ENCODE measurements at places on chromosomes 6 and 20. TPM values are rescaled to one million over a fixed set of nuclear protein-coding genes. Genes with fewer than 3 reads are reported as not detected.

- no peak for DNase-seq
Measured at GRCh38 chr20:45782890-45783289, 8.8 kb downstream of the WFDC3 start.

The SSTR4 gene
- polyA plus RNA-seq = not detected

The CYP39A1 gene
- 7.9 TPM for polyA plus RNA-seq

DNA sequence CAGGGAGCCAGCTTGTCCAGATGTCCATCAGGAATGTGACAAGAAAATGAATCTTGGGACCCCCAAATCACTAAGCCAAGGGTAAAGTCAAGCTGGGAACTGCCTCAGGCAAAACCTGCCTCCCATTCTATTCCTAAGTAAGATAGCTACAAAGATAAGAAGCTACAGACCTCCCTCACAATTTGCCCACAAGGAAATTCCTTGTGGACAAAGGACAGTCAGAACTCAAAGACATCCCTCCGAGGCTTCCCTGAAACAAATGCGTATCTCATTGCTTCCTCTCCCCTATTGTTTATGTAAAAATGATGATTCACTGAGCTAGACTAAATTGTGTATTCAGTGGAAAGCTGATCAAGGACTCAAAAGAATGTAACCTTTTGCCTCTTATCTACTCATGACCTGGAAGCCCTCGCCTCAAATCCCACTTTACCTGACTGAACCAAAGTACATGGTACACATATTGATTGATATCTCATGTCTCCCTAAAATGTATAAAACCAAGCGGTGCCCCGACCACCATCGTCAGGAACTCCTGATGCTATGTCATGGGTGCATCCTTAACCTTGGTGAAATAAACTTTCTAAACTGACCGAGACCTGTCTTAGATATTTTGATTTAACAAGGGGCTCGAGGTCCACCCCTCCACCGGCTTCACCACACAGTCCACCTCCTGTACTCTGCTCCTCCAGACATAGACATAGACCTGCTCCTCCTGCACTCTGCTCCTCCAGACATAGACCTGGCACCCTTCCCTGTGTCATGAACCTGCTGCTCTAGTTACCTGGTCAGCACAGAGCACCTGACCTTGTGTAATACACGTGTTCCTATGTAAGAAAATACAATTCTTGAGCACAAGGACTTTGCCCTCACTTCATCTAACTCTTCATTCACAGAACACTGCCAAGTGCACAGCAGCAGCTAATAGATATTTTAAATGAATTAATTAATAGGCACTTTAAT, 81.4 kb downstream of the WDR27 start:
- no peak for DNase-seq

DNA sequence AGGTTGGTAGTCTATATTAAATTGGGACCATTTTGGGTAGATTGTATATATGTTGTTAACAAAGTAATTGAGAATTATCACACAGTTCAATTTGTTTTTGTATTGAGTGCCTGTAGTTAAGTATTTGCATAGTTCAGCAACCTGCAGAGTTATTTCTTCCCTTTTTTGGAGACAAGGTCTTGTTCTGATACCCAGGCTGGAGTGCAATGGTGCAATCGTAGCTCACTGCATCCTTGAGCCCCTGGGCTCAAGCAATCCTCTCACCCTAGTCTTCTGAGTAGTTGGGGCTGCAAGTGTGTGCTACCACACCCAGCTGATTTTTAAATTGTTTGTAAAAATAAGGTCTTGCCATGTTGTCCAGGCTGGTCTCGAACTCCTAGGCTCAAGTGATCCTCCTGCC, 250.5 kb downstream of the UTRN start:
- DNase-seq = no peak

DNA sequence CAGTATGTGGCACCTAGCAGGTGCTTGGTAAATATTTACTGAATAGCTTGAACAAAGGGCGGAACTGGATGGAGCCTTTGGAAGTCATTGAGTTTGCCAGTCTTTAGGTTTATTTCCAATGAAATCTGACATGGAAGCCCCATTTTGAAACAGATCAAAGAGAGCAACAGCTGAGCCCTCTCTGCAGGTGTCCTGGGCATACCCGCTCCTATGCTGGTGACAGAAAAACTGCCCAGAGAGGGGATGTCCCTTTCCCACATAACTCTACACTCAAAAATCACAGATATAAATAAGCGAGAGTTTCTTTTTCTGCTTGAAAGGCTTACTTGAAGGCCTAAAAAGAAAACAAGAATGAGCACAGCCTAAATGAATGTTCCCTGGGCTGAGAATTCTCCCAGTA, 53.0 kb upstream of the RALY start:
- DNase-seq = no peak

GRCh38 chr6:63348836-63349235, 29.1 kb upstream of the LGSN start:
- DNase-seq = no peak

DNA sequence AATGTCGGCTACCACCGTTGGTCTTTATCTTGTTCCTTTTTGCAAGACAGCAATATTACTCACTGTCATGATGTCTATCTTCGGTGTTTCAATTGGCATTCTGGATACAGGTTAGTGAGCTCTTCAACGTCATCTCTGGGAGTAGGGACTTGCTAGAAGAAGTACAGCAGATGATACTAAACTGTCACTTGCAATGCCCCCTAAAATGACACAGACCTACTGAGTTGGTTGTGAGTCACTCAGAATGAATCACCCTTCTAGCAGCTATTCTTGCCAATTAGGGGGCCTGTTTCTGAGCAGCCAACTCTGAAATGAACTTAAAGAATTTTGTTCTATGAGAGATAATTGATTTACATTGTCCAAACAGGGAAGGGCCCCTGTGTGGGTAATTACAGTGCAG, 176.5 kb downstream of the SLC16A10 start:
- DNase-seq = no peak

The B3GALT4 gene
- polyA plus RNA-seq = 4.0 TPM

The CTAGE9 gene
- polyA plus RNA-seq = not detected

DNA sequence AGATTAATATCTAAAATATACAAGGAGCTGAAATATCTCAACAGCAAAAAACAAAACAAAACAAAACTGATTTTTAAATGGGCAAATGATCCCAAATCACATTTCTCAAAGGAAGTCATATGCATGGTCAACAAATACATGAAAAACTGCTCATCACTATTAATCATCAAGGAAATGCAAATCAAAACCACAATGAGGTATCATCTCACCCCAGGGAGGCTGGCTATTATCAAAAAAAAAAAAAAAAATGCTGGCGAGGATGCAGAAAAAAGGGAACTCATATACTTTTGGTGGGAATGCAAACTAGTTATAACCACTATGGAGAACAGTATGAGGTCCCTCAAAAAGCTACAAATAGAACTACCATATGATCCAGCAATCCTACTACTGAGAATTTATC, 34.6 kb downstream of the REPS1 start:
- DNase-seq = no peak

The TGIF2 gene
- 59.1 TPM for polyA plus RNA-seq

DNA sequence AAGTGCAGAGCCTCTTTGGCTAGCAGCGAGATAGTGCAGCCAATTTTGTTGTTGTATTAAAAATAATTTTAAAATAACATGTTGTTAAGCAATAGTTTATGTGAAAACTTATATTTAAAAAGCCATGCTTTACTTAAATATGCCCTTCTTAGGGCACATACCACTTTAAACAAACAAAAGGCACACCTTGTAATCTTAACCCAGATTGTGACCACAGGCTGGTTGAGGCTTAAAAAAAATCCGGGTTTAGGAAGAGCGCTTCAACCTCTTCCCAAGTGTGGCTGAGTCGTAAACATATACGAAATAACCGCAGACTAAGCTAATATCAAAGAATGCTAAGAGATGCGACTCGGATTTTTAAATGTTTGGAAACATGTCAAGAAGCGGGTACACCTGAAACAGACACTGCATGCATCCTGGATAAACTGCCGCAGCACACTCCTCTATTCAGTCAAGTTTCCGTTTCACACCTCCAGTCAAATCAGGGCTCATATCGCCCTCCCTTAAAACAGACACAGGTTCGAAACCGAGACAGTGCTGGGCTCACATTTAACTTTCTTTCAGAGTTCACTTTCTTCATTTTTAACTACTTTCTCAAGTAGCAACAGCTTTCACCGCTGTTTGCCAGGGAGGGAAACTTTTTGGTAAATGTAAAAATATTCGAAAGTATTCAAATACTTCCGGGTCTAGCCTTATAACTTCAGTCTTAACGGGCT, 1.5 kb downstream of the DEK start:
- no peak for DNase-seq

GRCh38 chr6:12818324-12818723, 101.8 kb downstream of the PHACTR1 start:
- no peak for DNase-seq

DNA sequence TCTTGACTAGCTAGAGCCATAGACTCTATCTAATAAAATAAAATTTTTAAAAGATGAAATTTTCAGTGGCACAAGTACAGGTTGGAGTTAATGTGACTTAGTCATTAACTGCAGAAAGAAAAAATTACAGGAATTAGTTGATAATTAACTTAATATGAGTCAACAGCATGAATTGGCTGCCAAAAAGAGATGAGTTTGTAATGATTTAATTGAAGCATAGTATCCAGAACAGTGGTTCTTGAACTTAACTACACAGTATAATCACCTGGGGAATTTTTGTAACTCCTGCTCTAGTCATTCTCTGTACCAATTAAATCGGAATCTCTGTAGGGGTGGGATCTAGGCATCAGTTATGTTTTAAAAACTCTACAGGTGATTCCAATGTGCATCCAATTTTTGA, 46.3 kb upstream of the HMGN3 start:
- no peak for DNase-seq

DNA sequence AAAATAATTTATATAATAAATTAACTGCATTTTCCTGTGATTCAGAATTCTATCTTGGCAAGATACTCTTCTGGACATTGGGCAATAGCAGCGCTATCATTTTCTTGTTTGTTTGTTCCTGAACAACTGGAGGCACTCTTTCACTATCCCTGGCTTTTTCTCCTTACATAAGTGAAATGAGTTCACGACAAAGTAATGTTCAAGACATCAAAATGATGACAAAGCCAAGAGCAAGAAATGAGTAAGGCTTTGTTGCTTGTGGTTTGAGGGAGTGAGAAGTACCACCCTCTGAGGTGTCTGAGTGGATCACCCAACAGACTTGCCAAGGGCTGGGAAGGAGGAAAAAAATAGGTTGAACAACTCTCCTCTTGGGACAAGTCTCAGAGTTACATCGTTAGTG, 466.6 kb upstream of the JAG1 start:
- no peak for DNase-seq

The IL22RA2 gene
- polyA plus RNA-seq = not detected

DNA sequence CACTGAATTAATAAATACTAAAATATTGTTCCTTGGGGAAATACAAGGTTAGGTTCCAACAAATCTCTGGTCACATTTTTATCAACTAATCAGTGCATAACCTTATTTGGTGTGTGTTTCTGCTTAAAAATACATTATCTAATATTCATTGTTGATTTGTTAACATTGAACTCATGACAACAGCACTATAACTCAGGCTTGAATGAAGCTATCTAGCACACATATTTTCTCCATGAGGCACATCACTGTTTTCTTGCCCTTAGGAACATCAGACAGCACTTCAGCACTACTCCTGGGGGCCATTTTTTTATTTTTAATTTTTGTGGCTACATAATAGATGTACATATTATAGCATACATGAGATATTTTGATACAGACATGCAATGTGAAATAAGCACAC, 277.2 kb upstream of the NT5E start:
- no peak for DNase-seq

DNA sequence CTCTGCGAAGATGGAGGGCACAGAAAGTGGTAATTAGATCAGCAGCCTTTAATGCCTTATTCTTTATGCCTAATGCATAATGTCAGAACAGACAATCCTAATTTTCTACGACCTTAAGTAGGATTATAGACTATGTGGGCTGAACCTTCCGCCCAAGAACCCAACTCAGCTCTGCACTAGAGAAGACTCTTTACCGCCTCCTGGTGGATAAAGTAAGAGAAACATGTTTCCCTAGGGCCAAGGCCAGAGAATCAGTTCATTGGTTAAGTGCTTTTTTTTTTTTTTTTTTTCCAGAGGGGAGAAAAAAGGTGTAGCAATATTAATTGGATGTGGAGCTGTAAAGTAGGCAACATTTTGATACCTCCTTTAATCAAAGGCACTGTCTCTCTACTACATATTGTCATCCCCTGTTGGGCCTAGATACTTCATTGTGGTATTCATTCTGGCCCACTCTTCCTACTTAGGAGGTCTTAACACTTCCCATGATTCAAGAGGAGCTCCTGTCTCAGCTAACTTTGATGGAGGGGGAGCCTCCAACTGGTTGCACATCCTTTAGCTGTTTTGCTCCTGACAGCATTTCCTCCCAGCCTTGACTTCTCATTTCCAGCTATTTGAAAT, 124.9 kb upstream of the NRN1 start:
- no peak for DNase-seq
